Amniotic stem cell (primary cell): ENCODE measurements at places on chromosomes 7 and 10.

DNA sequence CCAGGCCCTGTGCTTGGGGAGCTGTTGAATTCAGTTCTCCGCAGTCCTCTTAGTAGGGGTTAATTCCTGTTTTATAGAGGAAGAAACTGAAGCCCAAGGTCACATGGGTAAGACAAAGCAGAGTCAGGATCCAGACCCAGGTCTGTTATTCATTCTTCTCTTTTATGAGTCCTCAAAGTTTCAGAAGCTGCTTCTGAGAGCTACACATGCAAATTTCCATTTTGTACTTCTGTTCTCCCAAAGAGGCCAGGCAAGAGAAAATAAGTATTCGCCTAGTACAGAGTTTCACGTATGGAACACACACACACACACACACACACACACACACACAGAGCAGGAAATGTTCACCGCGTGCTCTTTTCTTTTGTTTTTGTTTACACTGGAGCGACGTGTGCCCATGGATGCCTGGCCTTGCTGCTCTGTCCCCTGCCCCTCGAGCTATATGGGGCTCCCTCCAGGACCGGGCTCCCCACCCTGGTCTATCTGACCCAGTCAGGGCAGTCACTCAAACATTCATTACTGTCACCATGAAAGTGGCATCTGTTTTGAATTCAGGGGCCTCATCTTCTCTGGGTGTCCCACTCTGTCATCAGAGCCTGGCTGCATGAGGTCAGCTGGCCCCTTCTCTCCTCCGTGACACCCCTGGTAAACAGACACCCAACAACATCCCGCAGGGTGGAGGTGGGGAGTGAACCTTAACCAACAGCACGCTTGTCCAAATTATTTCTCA lies 84.4 kb downstream of the TNS3 start:
- no peak for DNase-seq

DNA sequence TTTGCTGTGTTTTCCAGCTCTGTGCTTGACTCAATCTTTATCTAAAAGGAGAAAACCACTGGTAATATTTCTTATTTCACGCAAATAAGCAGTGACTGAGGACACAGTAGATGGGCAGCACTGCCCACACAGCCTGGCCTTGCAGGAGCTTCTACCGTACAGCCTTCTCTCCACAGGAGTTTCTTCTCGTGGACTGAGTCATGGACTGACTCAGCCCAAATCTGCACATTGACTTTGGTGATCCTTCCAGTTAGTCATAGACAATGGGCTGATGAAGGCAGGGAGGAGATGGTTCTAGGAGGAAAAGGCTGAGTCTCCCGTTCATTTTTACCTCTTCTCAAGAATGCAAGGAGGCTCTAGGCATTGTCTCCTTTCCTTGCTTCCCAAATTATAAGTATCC lies 200.7 kb downstream of the RAPGEF5 start:
- no peak for DNase-seq

- DNase-seq, result no peak
Observed at GRCh38 chr10:75722609-75723008, 291.2 kb downstream of the LRMDA start.

- DNase-seq, result no peak
Observed at GRCh38 chr7:100247152-100247757, 27.5 kb downstream of the PVRIG start.

DNA sequence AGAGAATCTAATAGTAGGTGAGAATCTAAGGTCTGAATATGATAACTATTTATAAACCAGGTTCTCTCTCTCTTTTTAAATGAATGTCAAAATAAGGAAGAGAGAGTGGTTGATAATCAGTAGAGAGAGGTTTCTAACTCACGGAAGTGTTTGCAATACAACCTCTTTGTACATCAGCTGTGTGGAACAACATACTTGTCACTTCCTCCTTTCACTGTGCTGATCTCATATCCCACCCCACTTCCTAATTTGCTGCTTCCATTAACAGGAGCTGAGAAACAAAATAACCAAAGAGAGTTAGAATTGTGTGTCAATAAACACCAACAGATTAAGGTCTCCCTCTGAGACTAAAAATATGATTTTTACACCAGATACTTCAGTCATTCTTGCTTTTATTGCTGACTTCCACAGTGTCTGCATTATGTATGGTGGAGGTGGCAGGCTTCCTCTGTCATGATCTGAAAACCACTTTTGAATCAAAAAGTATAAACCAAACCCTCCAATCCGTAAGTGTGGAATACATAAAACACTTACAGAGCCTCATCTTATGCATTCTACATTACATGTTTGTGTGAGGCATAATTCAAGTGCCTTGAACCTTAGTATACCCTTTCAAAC lies 25.0 kb downstream of the CACUL1 start:
- no peak for DNase-seq

GRCh38 chr7:137546671-137547070 lies 203.1 kb upstream of the PTN start:
- DNase-seq, result no peak

DNA sequence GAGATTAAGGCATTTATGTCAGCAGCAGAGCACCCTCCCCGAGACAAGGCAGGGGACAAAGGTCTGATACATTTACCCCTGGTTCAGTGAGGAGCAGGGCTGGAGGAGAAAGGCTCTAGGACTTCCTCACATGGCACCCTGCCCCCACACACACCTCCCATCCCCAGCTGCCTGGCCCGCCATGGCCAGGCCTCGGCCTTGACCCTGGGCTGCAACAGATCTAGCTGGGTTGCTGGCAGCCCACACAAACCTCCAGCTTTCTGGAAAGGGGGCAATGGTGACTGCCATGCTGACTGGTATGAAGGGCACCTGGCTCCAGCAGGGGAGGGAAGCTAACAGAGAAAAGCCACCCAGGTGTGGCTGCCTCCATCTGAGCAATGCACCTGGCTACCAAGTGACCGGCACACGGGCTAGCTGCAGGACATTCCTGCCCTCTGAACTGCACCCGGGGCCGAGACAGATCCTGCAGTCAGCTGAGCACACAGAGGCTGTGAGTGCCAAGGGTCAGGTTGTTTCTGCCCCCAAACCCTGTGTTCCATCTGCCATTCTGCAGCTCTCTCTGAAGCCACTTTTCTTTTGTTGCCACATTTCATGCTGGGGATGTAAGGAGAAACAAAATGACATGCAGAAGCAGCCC lies 85.8 kb upstream of the LRRC18 start:
- DNase-seq, result no peak

- no peak for DNase-seq
Observed at GRCh38 chr10:86258941-86259340, 107.7 kb downstream of the GRID1 start.

DNA sequence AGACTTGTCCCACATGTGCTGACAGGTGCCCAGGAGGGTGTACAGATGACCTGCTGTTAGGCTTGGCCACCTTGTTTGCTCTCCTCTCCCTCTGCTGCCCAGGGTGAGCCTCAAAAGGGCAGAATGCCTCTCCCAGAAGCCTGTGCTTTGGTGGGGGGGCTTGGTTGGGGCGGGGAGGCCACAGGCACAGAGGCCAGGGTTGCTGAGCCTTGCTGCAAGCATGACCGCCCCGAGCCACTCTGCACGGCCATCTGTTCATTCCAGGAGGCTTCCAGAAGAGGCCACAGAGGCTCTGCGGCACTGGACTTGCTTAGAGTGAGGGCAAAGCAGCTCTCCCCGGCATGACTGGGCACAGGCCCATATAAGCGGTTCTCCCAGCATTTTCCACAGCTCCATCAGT lies 190.8 kb downstream of the GLRX3 start:
- DNase-seq, result no peak

- no peak for DNase-seq
Observed at GRCh38 chr10:110994406-110995086, 75.1 kb downstream of the SHOC2 start.

GRCh38 chr7:83524277-83525075 lies 124.5 kb downstream of the SEMA3E start:
- no peak for DNase-seq

- no peak for DNase-seq
Observed at GRCh38 chr10:119023553-119023868, 6.0 kb upstream of the NANOS1 start.
